Regular cardiac myocyte (primary cell): ENCODE measurements at places on chromosomes 11 and 22. TPM values are rescaled to one million over a fixed set of nuclear protein-coding genes. Genes with fewer than 3 reads are reported as not detected.

The SLC22A8 gene
- not detected in 2 replicates for total RNA-seq

The MOGAT2 gene
- total RNA-seq: not detected in 2 replicates

The MCAM gene
- total RNA-seq: 54.6 and 130 TPM in 2 replicates

The BTBD18 gene
- total RNA-seq: not detected in 2 replicates

The FAM89B gene
- total RNA-seq: 12.7 and 35.5 TPM in 2 replicates

The VSTM5 gene
- total RNA-seq: under 0.01 TPM in 1 of 2 replicates, not detected in the other

The DDTL gene
- total RNA-seq: under 0.01 TPM in 1 of 2 replicates, not detected in the other
